Naive thymus-derived CD8-positive, alpha-beta T cell (primary cell): ENCODE measurements at places on chromosomes 7 and 10. TPM values are rescaled to one million over a fixed set of nuclear protein-coding genes. Genes with fewer than 3 reads are reported as not detected.

- DNase-seq, result no peak
Observed at GRCh38 chr10:77348082-77348481, 289.5 kb downstream of the KCNMA1 start.

The PRRT4 gene
- 0.19 TPM for polyA plus RNA-seq

The SYNPO2L gene
- polyA plus RNA-seq, result not detected

- no peak for DNase-seq
Observed at GRCh38 chr7:143733876-143734275, 23.6 kb downstream of the CTAGE6 start.

DNA sequence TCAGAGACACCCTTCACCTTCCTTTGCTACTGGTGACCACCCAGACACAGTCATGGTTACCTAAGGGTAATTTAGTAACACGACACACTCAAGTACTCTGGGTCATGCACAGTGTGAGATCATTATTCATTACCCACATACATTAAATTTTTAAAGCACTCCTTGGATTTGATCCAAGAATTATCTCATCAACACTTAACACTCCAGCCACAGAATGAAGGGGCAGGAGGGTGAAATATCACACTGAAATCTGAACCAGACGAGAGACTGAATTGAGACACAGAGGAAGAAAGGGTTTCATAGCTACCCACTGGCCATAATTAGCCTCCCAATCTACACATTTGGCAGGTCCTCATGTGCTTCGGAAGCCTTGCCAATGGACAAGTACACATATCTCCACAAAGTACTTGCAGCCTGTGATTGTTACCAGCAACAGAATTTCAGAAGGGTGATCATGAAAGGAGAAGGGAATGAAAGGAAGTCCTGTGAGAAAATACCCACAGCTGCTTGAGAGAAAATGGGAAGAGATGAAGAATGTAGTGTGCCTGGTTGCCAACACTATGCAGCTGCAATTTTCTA, 189.3 kb downstream of the POLR1F start:
- DNase-seq, result no peak

GRCh38 chr7:25459057-25459456, 230.8 kb upstream of the NPVF start:
- no peak for DNase-seq

The C10orf143 gene
- 29.6 TPM for polyA plus RNA-seq

- DNase-seq, result no peak
Observed at GRCh38 chr10:107451047-107451446, 286.5 kb upstream of the SORCS1 start.

The ZPBP gene
- not detected for polyA plus RNA-seq

GRCh38 chr7:154946166-154946565, 56.8 kb downstream of the PAXIP1 start:
- no peak for DNase-seq
